Esophagus squamous epithelium (tissue), 5 donors: ENCODE measurements at places on chromosomes 11 and 22. TPM values are rescaled to one million over a fixed set of nuclear protein-coding genes. Genes with fewer than 3 reads are reported as not detected.

The DDTL gene
- total RNA-seq = 1.9 TPM

The PRG3 gene
- not detected for total RNA-seq

The OR52A1 gene
- total RNA-seq = not detected

The CALCB gene
- not detected for total RNA-seq
